Thymus (tissue), 14 donors: ENCODE measurements at places on chromosomes 13 and 19.

GRCh38 chr13:96089749-96090239 is at the start of gene HS6ST3:
Gene HS6ST3 (plus strand): TSS chr13:96090107.
- no peak for DNase-seq

GRCh38 chr13:59416561-59416960 is 747.2 kb downstream of the DIAPH3 start:
- DNase-seq, result no peak

DNA sequence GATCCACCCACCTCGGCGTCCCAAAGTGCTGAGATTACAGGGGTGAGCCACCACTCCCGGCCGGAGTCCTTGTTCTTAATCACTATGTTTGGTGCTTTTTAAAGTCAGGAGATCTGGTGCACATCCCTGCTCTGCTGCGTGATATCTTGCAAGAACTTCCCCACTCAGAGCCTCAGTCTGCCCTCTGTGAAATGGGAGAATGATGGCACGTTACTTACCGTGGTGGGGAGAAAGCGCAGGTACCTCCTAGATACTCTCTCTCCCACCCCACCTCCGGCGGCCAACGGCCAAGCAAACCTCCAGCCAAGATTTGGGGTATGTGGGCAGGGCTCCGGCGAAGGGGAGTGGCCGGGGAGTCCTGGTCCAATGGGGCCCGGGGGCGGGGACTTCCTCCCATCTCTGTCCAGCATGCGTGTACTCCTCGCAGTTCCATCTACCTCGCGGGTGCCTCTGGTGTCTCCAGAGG is at the start of gene RYR1:
RYR1 (plus strand) TSS at position 424 of the 466 bp plus-strand sequence. CDS start 139 bp downstream, outside the sequence.
- DNase-seq, result peak; percentile 12

- DNase-seq, result no peak
These were observed 48.6 kb upstream of the PCDH8 start for GRCh38 chr13:52896827-52897659.

GRCh38 chr19:12194827-12195731 is 32.2 kb downstream of the ZNF136 start:
- peak; percentile 34 for DNase-seq

- no peak for DNase-seq
These were observed 10.9 kb downstream of the GNA15 start for GRCh38 chr19:3146677-3147100.

- DNase-seq, result no peak
These were observed 48.9 kb downstream of the DNM2 start for GRCh38 chr19:10766671-10767201.
